ENCODE measurements at places on chromosomes 6 and 20.

DNA sequence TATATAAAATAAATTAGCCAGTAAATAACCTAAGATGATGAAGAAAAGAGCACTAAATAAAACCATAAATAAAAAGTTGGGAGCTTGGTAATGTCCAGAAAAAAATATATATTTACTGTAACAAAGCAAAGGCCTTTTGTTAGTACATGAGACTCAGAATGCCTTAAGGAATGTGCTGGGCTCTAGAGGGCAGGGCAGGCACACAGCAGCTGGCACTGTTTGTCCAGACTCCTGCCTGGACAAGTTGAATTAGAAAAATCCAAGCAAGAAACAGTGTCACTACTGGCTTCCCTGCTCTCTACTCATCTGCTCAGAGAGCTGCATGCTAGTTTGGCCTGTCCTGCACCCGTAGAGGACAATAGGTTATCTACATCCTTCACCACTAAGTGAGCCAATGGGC, 8.8 kb downstream of the DEFB129 start:
- no peak for DNase-seq

DNA sequence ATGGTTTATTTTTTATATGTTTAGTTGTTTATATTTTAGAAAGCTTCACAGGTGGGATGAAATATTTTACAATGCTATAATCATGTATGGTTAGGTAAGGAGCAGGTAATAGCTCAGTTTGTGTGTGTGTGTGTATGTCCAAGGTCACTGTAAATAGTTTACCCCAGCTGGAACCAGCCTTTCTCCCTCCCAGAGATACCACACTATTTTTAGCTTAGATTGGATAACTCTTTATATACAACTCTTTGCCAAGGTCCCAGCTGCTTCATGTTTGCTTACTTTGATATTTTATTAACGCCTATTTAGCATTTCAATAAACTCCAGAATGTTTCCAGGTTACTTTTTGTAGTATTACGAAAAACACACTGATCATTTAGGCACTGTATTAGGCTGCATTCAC, 1.8 kb upstream of the PEX7 start:
- DNase-seq = no peak

GRCh38 chr6:13479971-13480434, 7.4 kb downstream of the GFOD1 start:
- no peak for DNase-seq

DNA sequence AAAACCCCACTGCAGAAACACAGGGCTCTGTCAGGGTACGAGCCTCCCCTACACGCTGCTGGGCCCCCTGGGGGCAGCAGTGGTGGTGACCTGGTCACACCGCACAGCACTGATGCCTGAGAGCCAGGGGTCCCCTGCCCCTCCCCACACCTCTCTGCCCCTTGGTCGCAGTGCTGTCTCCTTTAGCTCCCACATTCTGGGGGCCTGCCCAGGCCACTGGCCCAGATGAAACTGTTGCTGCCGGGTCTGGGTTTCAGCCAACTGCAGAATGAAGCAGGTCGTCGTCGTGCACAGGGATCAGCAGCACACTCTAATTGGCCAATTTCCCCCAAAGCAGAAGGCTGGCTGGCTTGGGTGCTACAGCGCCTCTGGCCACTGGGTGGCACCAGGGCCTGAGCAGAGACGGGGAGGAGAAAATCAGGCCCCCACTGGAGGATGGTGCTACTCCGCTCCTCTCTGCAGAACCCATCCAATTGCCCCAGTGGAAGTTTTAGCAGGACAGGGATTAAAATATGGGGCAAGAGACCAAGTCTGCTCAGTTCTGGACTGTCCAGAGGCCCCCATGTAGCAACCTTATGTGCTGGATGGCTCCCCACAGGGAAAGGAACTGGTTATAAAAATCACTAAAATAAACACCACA, 26.1 kb downstream of the DIDO1 start:
- peak; percentile 77 for DNase-seq

DNA sequence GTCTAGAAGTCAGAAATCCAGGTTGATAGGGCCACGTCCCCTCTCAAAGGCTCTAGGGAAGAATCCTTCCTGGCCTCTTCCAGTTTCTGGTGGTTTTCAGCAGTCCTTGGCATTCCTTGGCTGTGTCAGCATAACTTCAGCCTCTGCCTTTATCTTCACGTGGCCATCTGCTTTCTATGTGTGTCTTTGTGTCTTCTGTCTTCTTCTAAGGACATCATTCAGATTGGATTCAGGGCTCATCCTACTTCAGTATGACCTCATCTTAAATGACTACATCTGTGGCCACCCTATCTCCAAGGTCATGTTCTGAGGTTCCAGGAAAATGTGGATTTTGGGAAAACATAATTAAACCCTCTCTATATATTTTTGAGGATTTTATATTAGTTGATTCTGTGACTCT, 23.0 kb downstream of the C6orf89 start:
- DNase-seq = no peak

DNA sequence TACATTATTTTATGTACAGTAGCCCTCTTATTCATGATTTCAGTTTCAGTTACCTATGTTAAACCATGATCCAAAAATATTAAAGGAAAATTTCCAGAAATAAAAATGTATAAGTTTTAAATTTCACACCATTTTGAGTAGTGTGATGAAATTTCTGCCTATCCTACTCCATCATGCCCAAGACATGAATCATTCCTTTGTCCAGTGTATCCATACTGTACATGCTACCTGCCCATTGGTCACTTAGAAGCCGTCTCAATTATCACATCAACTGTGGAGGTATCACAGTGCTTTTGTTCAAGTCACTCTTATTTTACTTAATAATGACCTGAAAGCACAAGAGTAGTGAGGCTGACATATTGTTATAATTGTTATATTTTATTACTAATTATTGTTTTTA, 32.3 kb upstream of the PLCB4 start:
- no peak for DNase-seq

DNA sequence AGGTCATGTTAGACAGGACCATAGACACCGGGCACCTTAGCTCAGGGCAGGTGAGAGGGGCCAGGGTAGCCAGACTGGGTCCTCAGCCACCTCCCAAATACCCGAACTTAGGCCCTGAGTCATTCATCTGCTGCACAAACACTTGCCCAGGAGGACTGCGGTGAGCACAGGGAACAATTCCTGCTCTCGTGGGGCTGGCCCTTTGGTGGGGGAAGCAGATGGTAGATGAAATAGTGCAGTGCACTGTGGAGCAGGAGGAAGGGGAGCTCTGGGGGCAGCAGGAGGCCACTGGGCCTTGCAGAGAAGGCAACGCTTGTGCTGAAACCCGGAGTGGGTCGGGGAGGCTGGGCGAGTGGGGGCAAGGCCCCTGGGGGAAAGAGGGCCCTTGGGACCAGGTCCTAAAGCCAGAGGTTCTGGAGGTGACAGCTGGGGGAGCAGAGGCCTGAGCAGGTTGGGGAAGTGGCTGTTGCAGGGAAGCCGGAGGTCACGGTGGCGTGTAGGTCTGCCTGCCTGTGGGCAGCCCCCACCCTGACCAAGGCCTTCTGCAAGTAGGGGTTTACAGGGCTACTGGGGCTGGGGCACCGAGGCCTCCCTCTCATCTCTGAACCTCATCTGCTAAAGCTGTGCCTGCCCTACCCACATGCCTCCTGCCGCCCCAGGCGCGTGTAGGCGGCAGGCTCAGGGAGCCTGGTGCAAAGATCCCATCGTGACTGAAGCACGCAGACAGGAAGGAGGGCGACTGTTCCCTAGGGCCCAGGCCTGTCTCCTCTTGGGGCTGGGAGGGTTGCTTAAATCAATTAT, 4.7 kb upstream of the NPBWR2 start:
- DNase-seq = no peak

DNA sequence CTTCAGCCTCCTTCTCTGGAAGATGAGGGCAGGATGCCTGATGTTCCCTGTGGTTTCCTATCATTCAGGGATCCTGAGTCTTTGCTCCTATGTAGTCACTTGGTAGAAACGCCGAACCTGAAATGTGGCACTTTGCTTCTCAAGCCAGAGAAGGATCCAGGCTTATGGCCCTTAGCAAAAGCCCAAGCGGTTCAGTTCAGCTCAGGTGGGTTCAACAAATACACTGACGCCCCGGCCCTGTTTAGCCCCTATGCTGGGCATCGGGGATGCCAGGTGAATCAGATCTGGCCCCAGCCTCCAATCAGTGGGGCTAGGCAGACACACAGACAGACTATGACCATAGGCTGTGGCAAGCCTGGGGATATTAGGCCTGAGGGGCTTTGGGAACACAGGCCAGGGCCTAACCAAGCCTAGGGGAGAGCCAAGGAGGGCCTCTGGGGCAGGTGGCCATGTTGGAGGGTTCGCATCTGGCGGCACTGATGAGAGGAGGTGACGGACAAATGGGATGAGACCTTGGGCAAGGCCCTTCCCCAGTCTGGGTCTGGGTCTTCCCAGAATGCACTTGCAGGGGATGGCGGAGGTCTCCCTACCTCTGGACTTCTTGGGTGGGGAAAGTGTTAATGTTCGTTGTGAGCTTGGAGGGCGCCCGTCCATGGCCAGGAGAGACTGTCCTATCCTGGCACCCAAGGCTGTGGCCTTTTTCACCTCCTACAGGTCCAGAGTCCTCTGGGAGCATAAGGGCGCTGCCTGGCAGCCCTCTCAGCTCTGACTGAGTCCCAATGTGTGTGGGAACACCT, 17.6 kb upstream of the SRC start:
- no peak for DNase-seq

GRCh38 chr6:30213667-30213956, 406 bp upstream of the TRIM26 start:
- no peak for DNase-seq

DNA sequence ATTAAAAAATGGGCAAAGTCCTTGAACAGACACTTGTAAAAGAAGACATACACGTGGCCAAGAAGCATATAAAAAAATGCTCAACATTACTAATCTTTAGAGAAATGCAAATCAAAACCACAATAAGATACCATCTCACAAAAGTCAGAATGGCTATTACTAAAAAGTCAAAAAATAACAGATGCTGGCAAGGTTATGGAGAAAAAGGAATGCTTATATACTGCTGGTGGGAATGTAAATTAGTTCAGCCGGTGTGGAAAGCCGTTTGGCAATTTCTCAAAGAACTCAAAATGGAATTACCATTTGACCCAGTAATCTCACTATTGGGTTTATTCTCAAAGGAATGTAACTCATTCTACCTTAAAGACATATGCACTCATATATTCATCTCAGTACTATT, 166.6 kb downstream of the KHDC1L start:
- DNase-seq = no peak

DNA sequence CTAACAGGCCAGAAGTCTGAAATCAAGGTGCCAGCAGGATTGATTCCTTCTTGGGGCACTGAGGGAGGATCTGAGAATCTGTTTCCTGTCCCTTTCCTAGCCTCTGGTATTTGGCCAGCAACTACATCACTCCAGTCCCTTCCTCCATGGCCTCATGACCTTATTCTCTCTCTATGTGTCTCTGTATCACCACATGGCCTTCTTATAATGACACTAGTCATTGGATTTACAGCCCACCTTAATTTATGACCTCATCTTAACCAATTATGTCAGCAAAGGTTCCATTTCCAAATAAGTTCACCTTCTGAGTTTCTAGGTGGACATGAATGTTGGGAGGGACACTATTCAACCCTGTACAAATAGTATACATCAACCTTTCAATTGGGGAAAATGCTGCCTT, 29.3 kb downstream of the SCML4 start:
- no peak for DNase-seq

- no peak for DNase-seq
These were observed 4.3 kb upstream of the FUCA2 start for GRCh38 chr6:143515766-143516355.

DNA sequence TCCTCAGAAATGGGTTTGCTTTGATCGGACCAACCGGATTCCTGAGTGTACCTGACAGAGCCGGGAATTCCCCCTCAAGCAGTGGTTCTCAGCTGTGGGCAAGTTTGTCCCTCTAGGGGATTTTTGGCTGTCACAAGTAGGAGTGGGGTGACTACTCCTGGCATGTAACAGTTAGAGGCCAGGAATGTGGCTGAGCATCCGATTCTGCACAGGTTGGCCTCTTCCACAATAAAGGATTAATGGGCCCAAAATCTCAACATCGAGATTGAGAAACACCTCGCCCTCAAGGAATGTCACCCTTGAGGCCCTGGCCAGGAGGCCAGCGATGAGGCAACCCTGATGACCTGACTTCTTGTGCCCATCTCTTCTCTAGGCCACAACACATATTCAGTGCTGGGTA, 7.9 kb downstream of the AGPAT4 start:
- DNase-seq = no peak

DNA sequence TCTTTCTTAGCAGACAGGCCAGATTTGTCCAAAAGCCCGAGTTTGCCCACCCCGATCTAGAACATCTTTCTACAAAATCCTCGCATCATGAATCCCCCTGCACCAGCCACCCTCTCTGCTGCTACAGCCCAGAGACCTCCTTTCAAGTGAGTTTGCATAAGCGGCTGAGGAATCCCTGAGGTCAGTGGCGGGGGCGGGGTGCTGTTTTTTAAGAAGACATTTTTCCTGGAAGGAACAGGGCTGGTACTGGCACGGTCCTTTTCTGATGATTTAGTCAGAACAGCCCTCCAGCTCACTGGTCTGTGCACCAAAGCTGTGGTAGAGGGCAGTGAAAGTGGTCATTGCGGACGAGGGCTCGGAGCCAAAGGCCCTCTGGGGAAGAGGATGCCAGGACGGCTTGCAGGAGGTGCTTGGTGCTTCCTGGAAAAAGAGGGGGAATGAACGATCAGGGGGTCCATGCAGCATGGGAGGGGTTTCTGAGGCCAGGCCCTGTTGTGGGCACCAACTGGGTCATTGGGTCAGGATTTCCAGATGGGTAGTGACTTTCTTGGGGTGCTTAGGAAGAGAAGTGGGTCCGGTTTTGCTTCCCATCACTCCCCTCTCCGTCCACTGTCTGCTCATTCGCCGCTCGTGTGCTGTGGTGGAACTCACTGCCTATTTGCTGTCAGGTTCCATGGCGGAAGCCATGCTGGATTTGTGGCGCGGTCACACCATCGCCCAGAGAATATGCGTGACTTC, 50.4 kb downstream of the GNAS-AS1 start:
- no peak for DNase-seq

DNA sequence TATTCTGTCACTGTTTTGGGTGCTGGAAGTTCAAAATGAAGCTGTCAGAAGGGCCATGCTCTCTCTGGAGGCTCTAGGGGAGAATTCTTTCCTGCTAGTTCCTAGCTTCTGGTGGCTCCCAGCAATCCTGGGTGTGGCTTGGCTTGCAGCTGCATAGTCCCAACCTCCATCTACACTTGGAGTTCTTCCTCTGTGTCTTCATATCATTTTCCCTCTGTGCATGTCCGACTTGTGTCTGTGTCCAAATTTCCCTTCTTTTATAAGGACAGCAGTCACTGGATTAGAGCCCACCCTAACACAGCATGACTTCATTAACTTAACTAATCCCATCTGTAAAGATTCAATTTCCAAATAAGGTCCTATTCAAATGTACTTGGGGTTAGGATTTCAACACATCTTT, 23.3 kb upstream of the ENPP1 start:
- no peak for DNase-seq

DNA sequence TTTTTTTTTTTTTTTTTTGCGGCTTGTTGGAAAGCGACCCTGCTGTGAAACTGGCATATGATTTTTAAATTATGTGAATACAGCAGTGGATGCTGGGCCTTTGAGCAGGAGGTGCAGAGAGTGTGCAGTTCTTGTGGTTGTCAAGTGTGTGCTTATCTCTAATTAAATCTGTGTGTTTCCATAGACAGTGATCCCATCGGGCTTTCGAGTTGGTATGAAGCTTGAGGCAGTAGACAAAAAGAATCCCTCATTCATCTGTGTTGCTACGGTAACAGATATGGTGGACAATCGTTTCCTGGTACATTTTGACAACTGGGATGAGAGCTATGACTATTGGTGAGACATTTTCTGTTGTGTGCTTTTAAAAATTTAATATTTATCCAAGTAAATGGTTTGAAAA, 52.4 kb downstream of the L3MBTL3 start:
- no peak for DNase-seq

- DNase-seq = no peak
These were observed 28.0 kb downstream of the PTPRT start for GRCh38 chr20:43161716-43162115.
